Left colon (tissue), 2 donors: ENCODE measurements at places on chromosomes 3 and 15. TPM values are rescaled to one million over a fixed set of nuclear protein-coding genes. Genes with fewer than 3 reads are reported as not detected.
A peak's percentile ranks its signal among the peaks of the same experiment; 100 is the strongest.

GRCh38 chr3:53712817-53713388 lies 133.3 kb downstream of the CHDH start:
- no peak for DNase-seq

DNA sequence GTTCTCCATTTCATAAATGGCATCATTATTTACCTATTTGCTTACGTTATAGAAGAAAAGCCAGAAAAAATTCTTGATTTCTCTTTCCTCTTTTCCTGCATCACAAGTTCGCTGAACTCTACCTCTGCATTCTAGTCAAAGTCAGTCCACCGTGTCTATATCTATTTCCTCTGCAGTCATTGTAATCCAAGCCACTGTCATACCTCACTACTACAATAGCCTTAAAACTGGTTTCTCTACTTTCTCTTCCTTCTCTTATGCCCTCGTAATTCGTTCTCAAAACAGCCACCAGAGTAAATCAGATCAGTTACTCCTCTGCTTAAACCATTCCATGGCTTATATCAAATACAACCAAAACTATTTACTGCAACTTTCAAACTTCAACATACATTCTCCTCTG lies 13.4 kb upstream of the FAM81A start:
- DNase-seq: no peak

DNA sequence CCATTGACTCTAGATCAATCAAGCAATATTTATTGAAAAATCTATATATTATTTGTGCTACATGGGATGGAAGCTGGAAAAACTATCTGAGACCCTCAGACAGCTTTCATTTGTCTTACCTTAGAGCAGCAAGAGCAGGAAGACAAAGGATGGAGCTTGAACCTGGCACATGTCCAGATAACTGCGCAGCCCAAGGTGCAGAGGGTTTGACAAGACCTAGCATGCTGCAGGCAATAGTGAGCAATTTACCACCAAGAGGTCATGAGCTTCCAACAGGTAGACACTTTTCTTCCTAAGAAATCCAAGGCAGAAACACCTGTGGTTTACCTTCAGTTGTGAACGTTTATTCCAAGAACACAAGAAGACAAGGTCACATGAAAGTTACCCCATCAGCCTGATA lies 214.7 kb upstream of the NECTIN3 start:
- DNase-seq: no peak

DNA sequence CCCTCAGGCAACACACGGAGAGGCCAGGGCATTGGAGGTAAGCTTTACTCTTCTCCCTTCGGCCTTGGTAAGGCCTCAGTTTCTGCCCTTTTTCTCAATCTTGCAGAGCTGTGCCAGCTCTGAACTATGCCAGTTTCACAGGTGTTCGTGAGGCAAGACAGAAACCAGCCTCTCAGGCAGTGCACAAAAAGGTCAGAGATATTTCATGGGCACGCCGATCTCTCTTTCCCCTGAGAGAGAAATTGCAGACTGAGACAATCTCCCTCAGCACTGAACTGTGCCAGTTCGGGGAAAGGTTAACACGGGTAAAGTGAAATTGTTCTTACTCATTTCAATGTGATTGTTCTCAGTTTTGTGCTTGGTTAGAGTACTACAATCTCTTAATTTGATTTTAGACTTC lies 88.5 kb downstream of the GMNC start:
- no peak for DNase-seq

DNA sequence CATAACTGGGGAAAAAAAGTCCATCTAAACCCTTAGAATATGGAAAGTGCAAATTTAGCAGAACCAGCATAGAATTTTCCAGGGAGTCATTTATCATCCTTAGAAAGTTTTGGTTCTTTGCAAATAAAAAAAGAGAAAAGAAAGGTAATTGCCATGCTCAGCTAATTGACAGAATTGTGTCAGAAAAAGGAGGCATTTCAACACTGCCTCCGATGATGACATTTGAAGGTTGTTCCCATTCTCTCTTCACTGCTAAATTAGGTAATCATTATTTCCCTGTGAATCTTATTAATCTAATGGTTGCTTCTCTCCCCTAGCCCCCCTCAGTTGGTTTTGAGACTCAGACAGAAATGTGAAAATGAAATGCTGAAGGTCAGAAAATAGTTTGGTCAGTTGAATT lies 139.2 kb downstream of the PDCD6IP start:
- DNase-seq: no peak

DNA sequence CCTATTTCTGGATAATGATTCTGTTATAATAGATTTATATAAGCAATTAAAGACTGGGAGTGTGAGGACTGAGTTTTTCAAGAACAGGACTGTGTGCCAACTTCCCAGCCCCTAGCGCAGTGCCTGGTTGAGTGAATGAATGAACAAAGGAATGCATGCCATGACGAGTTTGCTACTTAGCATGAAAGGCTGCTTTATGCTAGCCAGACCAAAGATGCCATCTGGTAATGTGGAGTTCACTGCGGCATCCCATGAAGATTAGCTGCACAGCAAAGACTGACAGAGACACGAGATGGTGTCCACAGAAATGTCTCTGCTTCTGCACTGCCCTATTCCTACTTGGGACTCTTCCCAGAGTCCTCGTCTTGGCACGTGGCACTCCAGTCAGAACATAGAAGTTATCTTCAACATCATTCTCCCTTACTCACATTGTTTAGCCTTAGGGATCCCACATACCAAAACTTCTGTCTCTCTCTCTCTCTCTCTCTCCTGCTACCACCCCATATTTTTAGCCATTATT lies 283.9 kb upstream of the CTNNB1 start:
- DNase-seq: no peak

GRCh38 chr15:100169615-100170290 lies 172.0 kb downstream of the ADAMTS17 start:
- no peak for DNase-seq

DNA sequence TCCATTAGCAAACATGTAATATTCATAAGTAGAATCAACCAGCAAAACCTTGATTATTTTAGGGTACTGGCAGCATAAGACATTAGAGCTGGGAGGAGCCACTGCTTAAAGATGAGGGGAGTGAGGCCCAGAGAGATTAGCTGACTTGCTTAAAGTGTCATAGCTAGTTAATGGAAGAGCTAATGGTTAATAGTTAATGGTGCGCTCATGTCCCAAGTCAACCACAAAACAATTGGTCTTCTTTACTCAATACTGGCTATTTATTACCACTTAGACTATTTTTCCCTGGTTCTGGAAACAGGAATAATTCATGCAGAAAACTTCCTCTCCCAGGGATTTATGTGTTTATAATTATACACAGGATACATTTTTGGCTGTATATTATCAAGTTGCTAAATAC lies 33.1 kb downstream of the EIF4E3 start:
- no peak for DNase-seq

GRCh38 chr15:71152542-71152941 lies 37.3 kb downstream of the THSD4 start:
- DNase-seq: no peak

DNA sequence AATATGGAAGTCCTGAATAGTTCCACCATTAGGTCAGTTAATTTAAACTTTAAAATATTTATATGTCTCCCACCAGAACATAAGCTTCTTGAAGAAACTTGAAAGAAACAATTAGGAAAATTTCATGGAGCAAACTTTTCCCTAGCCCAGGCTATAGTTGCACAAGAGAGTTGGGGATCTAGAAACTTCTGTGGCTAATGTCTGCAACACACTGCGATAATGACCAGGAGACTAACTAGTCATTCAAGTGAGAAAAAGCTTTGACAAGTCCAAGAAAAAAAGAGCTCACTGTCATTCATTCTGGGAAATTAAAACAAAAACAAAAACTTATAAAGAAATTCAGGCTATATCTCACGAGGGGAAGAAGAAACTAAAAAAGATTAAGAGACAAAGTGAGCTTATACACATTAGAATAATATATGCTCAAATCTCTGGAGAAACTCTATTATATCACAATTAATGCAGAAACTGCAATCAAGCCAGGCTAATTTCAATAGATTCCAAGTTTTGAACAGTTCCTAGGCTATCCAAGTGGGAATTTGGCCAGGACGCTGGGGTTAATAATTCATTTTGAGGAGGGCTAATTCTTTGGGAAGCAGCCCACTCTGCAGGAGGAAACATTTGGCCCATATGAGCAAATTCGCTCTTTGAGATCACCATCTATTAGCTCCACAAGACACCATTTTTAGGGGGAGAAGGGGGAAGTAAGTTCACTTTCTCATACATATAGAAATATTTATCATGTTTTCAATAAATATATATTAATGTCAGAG lies 134.6 kb downstream of the MEIS2 start:
- no peak for DNase-seq

- DNase-seq: no peak
Measured at GRCh38 chr15:72562878-72563277, 88.7 kb downstream of the ARIH1 start.

DNA sequence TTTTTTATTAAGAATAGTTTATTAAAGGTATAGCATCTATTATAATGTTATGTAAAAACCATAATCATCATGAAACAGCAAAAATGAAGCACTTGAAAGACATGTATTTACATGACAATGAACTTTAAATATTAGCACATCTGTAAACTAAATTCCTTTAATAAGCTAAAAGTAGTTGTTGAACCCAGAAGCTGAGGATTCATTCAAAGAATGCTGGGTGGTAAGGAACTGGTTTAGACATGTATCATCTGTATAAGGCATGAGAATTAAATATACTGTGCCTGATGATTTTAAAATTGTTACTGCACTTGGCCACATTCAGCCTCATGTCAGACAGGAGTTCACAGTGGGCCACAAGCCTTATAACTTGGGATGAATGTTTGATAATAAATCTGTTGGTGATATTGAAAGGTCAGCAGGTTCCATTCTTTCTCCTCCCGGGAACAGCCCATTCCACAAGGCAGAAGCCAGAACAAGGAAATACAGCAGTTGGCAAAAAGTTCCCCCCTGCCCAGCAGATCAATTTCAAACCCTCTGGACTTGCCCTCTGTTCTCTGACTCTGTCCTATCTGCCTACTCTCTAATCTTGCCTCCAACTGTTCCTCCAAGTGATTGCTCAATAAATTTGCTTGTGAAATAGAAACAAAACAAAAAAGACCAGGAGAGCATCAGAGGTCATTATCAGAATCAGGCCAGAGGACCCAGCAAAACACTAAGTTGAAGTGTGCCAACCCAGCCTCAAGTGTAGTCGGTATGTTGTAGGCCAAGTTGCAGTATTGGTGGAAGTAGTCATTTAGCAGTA lies 49.8 kb upstream of the TEX264 start:
- no peak for DNase-seq

GRCh38 chr15:28886431-28887338 lies 911 bp downstream of the APBA2 start:
- DNase-seq: no peak

DNA sequence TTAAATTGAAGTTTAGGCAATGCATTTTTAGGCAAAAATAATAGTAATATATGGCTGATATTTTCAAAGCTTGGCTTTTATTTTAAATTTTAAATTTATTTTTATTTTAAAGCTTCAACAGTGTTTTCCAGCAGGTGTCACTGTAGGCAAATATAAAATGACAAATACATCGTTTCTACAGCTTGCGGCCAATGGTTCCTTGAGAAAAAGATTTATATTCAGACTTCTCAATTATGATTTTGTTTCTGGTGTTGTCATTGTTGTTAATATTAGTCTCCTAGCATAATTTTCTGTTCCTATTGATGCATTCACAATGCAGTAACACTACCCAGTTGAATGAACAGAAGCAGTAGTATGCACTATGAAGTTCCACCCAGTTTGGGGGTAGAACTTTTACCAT lies 220.7 kb upstream of the DNAJC19 start:
- DNase-seq: no peak

DNA sequence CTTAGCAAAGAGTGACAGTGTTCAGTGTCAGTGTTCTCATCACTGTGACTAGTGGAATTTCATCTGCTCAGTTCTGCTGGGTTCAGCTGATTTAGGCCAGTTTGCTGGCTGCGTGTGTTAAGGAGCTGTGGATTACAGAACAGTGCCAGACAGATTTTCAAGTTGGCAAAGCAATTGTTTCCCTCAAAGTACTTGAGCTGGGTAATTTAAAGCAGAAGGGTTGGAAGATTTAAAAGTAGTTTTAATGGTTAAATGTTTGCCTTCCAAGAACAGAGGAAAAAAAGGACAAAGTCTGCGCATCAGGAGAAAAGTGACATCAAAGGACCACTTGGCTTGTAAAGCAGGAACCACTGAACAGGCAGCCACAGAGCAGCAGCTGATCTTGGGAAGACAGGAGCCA lies 8.7 kb downstream of the ESYT3 start:
- DNase-seq: no peak

- no peak for DNase-seq
Measured at GRCh38 chr3:185172086-185173049, 19.5 kb upstream of the C3orf70 start.

DNA sequence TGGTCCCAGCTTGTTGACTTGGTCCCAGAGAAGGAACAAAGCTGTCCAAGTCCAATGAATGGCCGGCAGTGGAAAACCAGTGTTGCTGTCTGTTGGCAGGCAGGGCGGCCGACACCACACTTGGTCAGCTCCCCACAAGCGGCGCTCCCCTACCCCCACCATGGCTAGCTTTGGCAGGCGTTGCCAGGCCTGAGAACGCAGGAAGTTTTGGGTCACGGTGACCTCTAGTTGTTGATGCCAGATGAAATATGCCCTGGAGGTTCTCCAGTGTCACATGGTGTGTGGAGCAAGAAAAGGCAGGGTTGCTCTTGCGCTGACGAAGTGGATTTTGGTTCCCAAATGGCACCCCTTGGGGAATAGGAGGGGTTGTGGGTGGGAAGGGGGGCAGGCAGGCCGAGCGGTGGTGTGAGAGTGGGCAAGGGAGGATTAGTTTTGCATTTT lies 72.7 kb upstream of the TPRG1 start:
- peak; percentile 44 for DNase-seq

- DNase-seq: peak; percentile 47
Measured at GRCh38 chr15:40282869-40283614, at the start of gene ANKRD63. Gene ANKRD63, minus strand, starts transcription at chr15:40283064. Its CDS starts 478 bp downstream, at chr15:40282586.

DNA sequence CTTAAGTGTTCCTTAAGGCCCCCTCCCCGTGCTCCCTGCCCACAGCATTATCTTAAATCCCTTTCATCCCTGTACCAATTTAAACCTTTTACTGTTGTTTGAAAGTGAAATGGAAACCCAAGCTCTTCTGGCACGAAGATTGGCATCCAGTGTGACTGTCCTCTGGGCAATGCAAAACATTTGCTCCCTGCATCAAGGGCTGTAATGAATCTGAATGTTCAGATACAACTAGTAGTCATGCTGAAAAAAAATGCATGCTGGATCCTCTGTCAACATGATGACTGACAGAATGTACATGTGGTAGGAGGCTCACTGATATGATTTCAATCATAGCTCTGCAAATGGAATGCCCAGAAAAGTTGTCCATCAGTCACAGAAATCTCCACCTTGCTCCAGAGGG lies 8.1 kb upstream of the CDIN1 start:
- no peak for DNase-seq

DNA sequence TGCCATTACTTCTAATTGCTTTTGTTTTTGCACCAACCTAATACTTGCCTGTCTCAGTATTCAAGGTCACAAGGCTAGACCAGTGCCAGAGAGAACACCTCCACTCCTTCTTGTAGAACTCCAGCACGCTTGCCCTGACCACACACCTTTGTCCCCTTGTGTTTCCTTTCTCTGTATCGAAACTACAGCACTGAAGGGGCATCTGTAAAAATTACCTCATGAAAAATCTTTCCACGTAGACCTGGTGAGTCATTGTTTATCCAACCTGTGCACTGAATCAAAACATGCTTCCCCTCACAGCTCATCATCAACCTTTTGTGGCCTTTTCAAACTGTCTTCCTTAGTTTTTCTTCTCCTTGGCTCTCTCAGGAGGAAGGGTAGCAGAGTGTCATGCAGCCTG lies 259.5 kb downstream of the THRB start:
- no peak for DNase-seq

Gene TMEM108
- total RNA-seq: 0.40 TPM

Gene SAMD7
- total RNA-seq: not detected

Gene TUSC2
- total RNA-seq: 26.7 TPM

Gene IL20RB
- 1.3 TPM for total RNA-seq

Gene HRG
- not detected for total RNA-seq

Gene CCDC174
- 20.0 TPM for total RNA-seq

Gene A4GNT
- total RNA-seq: not detected

Gene CHL1
- 7.9 TPM for total RNA-seq
